Fibroblast of skin of left quadriceps (primary cell): ENCODE measurements at places on chromosomes 1 and 21.

DNA sequence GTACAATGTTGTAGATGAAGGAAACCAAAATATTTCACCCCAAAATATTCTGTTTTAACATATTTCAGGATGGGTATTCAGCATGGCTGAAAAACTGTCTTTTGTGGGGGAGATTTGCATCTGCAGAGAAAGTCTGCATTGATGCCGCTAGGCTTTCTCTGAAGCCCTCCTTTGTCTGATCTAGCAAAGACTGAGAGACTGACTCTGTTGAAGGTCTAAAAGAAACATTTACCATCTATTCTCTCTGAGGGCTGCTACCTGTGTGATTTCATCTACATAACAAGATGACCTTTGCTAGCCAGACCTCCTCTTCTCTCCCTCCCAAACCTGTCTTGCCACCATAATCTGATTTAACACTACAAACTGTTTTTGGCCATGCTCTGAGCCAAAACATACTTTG lies 12.4 kb upstream of the MT1HL1 start:
- DNase-seq, result no peak

DNA sequence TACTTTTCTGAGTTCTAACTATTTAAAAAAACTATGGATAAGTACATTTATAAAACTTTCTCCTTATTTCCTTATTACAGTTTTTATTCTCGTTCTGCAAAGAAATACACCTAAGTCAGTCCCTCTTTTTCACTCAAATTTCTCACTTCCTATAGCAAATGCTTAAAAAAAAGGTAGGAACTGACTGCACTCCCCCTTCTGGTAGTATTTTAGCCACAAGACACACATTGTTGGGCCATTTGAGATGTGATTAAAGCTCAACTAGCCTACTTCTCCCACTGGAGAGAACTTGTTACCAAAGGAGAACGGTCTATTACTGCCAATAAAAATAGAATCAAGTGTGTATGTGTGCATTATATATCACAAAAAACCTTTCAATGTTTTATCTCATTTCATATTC lies 521.9 kb upstream of the PRMT6 start:
- no peak for DNase-seq

- no peak for DNase-seq
Observed at GRCh38 chr1:60069691-60070090, 3.9 kb downstream of the C1orf87 start.

GRCh38 chr1:173870252-173871075 lies 2.3 kb downstream of the ZBTB37 start:
- DNase-seq, result no peak

GRCh38 chr1:234976861-234977680 lies 151.6 kb downstream of the TOMM20 start:
- no peak for DNase-seq

GRCh38 chr21:42535602-42536171 lies 22.0 kb downstream of the SLC37A1 start:
- DNase-seq, result no peak

- DNase-seq, result no peak
Observed at GRCh38 chr1:146049436-146049835, 27.9 kb upstream of the HJV start.

DNA sequence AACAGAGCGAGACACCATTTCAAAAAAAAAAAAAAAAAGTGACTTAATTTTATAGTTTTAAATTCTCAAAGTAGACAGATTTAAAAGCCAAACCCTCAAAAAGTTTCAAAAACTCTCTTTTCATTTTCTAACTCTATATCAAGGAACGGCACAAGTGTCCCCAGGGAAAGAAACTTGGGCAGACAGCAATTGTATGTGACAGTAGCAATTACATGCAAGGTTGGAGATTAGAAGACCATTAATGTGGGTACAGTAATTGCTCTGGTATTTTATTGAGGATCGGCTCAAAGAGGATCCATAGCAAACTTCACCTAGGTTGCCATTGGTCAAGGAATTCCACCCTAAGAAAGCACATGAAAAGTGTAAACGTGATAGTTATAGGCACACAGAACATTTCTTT lies 46.2 kb downstream of the ACBD6 start:
- no peak for DNase-seq

DNA sequence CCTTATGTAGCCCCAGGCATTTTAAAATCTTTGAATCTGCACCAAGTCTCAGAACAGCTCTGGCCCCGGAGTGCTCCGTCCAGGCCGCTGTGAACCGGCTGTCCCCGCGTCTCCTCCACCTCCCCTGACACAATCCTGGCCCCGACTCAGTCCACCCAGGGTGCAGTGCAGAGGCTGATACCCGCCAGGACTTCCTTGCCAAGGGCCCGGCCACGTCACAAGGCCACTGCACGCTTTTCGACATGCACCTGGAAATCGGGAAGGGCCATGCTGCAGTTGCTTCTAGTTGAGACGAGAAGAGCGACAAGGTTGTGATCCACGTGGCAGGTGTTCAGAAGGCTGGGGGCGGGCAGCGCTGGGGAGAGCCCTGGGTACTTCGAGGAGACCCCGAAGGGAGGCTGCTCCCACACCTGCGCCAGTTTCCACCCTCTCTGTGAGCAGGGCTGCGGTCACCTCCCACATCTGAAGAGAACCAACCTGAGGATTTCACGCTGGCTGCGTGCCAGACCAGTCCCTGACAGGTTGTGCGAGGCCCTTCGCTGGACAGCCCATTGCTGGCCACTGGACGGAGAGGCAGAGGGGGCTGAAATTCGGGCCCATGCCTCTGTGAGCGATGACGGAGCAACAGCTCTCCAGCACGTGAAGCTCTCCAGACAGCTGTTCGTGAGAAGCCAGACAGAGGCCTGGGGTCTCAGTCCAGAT lies 6.7 kb downstream of the VWA1 start:
- no peak for DNase-seq

GRCh38 chr1:162070094-162070748 lies 730 bp downstream of the NOS1AP start:
- no peak for DNase-seq

DNA sequence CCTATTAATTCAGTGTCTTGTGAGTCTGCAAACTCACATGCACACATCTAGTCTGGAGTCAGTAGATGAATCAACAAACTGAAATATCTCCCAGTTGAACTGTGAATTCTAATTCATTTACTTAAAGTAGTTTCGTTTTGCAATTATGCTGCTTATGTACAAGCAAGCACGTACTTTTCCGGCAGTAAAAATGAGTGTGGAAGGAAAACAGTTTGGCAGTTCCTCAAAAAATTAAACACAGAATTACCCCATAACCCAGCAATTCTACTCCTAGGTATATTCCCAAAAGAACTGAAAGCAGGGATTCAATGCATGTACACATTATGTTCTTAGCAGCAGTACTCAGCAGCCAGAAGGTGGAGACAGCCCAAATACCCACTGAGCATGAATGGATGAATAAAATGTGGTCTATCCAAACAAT lies 49.3 kb downstream of the GNB1 start:
- no peak for DNase-seq

GRCh38 chr1:94265906-94266305 lies 28.5 kb upstream of the ARHGAP29 start:
- no peak for DNase-seq

- no peak for DNase-seq
Observed at GRCh38 chr1:233443040-233443760, 115.7 kb downstream of the MAP3K21 start.

GRCh38 chr21:37547615-37548200 lies 181.1 kb downstream of the DYRK1A start:
- DNase-seq, result peak; percentile 81

GRCh38 chr1:220655509-220655908 lies 34.7 kb upstream of the C1orf115 start:
- no peak for DNase-seq

- DNase-seq, result no peak
Observed at GRCh38 chr1:4215391-4215790, 315.3 kb upstream of the C1orf174 start.

GRCh38 chr1:43786960-43787359 lies 79.6 kb downstream of the ST3GAL3 start:
- no peak for DNase-seq

GRCh38 chr1:218771931-218772330 lies 401.7 kb upstream of the LYPLAL1 start:
- DNase-seq, result no peak

DNA sequence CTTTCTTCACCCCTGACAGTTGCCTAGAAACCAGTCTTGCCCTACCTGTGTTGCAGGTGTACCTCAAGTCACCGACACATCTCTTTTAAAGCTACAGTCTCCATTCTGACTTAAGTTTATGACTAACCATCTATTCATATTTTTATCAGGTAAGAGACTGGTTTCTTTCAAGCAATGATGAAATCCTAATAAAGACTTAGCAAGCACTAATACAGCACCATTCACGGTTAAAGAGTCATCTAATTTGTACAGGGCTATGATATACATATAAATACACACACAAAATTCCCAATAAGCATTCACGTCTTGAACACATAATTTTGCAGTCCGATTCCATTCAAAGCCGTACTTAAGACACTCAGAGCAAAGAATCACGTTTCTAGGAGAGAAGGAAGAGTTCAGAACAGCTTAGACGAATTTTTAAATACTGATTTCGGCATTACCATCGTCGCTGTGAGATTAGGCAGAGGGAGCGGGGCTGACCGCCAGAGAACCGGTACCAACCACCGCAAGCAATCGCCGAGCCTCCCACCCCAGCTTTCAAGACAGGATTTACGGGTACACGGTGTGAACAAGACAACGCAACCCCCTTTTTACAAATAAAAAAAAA lies 943 bp downstream of the ERRFI1 start:
- no peak for DNase-seq

DNA sequence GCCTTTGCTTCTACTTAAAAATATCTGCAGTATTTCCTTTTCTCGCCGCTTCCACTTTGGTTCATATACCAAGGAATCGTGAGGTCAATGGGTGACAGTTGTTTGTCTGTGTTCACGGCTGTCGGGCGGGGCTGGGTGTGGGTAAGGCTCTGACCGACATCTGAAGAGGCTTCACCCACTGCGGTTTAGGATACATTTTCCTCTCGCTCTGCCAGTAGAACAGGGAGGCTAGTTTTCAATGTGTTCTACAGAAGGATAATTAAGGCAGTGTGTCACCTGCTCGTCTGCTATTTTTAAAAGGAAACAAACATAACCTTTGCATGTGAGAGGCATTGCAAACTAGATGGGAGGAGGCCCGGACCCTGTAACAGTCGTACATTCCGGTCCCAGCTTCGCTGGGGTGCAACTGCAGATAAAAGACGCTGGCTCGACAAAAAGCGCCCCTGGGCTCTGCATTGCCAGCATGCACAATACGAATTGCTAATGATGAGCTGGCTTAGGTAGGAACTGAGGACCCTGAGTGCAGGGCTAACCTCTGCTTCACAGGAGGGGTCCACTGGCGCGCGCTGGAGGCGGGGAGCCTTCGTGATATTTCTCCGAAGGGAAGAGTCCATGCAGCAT lies 8.5 kb upstream of the ERG start:
- DNase-seq, result no peak

DNA sequence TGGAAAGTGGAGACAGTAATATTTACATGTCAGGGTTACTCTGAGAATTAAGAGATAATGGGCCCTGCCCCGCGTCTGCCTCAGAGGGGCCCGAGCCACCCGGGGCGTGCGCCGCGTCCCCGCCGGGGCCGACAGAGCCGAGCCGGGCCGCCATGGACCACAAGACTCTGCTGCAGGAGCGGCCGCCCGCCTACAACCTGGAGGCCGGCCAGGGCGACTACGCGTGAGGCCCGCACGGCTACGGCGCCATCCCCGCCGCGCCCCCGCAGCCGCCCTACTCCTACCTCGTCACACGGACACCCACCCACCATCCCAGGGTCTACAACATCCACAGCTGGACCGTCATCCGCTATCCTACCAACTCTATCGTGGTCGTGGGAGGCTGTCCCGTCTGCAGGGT lies 35.1 kb upstream of the LRRC39 start:
- DNase-seq, result no peak

DNA sequence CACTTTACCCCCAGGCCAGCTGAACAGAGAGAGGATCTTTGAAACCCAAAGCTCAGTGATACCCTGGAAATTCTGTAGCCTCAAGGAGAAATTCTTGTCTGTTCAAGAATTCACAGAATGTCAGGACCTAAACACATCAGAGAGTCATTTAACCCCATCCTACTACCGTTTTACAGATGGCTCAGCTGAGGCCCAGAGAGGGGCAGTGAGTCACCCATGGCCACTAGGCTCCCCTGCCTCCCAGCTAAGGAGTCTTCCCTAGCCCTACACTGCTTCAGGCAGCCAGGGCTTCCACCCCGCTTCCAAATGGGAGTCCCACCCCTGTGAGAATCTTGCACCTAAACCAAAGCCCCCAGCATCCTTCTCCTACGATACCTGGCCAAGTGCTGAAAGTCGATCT lies 28.3 kb downstream of the VWA5B1 start:
- DNase-seq, result no peak

DNA sequence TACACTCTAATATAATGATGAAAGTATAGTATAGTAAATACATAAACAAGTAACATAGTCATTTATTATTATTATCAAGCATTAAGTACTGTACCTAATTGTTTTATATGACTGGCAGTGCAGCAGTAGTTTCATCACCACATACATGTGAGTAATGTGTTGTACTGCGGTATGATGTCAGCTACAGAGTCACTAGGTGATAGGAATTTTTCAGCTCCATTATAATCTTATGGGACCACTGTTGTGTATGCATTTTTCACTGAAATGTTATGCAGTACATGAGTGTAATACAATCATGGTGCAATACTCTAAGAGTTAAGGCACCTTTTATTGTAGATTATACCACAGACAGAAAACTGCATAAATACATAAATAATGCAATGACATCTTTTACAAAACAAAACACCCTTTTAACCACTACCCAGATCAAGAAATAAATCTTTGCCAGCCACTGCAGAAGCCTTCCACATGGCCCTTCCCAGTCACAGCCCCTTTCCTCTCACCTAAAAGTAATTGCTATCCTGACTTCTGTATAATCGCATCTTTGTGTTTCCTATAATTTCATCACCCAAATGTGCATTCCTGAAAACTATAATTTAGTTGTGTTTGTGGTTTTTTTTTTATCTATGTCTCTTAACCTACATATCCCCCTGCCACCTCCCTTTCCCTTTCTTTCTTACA lies 16.3 kb downstream of the ABCD3 start:
- no peak for DNase-seq

DNA sequence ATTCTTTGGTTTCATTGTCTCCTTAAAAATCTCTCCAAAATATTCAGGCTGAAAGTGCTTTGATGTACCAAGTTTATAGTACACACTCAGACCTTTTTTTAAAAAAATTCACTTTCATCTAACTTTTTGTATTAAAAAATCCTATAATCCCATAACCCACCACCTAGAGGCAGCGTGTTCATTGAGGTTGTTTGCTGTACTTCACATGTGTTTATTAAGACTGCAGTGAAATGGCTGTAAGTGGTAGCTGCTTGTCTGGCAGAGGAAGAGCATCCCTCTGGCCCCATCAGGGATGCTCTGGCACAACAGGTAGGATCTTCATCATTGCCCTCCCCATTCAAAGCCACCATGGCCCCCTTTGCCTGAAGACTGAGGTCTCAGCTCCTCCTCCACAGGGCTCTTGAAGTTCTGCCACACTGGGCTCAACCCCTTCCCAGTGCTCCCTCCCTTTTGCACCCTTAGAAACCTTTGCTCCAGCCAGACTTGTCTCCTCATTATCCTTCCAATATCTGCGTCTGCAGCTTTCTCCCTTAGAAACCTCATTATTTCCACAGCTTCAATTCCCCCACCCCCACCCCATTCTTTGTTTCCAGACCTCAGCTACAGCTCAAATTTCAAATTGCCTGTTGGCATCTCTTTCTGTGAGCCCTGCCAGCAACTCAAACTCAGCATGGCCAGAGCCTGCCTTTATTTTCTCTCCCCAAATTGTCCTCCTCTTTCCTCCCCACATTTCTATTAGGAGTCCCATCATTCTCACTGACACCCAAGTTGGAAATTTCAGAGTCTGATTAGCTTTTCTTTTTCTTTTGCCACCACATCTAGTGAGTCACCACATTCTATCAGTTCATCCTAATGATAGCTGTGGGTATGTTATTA lies 369.6 kb upstream of the USP24 start:
- no peak for DNase-seq

- DNase-seq, result no peak
Observed at GRCh38 chr1:65211331-65211730, 63.3 kb downstream of the AK4 start.
